ENCODE measurements at places on chromosomes 16 and 17.

DNA sequence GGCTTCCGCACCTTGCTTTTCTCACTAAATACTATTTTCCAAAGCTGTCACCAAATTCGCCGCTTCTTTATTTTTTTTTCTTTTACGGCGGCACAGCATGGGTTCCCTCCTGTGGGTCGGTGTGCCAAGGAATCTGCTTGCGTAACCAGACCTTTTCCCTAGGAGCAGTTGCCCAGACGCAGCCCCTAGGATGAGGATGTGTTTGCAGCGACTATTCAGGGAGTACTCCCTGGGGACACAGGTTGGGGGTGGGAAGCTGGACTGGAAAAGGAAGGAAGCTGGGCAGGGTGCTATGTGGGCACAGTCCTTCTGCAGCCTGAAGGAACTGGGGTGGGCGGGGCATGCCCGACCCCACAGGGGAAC lies 49.0 kb upstream of the ZCCHC14 start:
- DNase-seq = no peak

GRCh38 chr17:61063528-61063927 lies 336.1 kb upstream of the TBX2 start:
- no peak for DNase-seq

GRCh38 chr17:29084541-29085146 lies 41.7 kb downstream of the PIPOX start:
- DNase-seq = no peak

- DNase-seq = no peak
These were observed 62.5 kb downstream of the WDR59 start for GRCh38 chr16:74922150-74923138.

DNA sequence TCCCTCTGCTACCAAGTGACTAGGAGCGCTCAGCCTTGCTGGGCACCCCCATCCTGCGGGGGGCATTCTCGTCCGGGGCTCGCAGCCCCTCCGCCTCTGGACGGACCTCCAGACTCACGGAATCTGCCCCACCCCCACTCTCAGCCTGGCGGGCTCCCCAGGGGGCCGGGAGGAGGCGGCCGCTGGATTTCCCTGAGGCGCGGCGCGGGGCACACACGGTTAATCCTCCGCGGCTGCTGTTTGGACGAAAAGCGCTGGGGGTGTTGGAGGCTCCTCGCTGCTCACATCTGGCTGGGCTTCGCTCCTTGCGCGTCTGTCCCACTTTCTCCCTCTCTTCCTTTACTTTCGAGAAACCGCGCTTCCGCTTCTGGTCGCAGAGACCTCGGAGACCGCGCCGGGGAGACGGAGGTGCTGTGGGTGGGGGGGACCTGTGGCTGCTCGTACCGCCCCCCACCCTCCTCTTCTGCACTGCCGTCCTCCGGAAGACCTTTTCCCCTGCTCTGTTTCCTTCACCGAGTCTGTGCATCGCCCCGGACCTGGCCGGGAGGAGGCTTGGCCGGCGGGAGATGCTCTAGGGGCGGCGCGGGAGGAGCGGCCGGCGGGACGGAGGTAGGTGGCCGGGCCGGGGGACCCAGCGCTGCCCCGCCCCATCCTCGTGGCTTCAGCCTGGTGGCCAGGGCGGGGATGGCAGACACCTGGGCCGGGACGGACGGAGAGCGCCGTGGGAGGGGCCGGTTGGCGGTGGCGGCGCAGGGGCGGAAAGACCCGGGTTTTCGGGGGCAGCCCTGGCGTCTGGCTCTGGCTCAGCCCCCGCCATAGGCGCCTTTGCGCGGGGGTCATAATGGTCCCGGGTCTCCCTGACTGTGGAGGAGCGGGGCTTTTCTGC lies at the start of gene C1QTNF1:
Gene C1QTNF1 (plus strand): TSS at position 284 of the 886 bp plus-strand sequence. CDS start 19,800 bp downstream, outside the sequence.
- DNase-seq = no peak

GRCh38 chr17:72760368-72760767 lies 332.1 kb downstream of the SLC39A11 start:
- DNase-seq = no peak

DNA sequence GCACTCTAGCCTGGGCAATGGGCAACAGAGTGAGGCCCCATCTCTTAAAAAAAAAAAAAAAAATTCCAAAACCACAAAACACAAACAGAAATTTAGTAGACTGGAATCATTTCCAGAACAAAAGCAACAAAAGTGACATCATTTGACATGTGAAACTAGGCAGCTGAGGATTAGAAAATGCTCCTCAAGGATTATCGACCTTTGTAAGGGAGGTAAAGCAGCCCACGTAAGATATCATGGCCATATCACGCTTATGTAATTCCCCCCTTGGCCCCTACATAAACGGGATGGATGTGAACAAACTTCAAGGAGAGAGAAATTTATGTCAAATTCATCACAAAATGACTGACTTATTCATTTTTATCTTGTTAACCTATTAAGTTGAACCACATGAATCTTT lies 83.3 kb downstream of the WDR59 start:
- no peak for DNase-seq

- no peak for DNase-seq
These were observed 9.2 kb upstream of the SERPINF1 start for GRCh38 chr17:1752425-1753262.

GRCh38 chr17:71496552-71496951 lies 624.3 kb upstream of the SOX9 start:
- no peak for DNase-seq

DNA sequence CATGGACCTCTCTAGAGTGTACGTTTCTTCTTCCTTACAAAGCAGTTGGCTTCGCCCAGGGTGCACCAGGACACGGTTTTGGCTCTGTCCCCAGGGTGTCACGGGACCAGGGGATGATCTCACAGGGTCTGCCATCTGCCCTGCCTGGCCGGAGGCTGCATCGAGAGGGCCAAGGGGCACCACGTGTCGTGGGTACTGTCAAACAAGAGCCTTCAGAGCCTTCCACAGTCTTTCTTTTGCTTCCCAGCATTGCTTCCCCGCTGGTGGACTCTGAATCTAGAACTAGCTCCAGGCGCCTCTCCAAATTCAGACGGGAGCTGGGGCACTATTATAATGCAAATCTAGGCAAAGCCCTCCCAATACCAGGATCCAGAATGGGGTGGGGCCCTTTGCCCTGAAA lies 47.9 kb downstream of the MAPT start:
- no peak for DNase-seq

DNA sequence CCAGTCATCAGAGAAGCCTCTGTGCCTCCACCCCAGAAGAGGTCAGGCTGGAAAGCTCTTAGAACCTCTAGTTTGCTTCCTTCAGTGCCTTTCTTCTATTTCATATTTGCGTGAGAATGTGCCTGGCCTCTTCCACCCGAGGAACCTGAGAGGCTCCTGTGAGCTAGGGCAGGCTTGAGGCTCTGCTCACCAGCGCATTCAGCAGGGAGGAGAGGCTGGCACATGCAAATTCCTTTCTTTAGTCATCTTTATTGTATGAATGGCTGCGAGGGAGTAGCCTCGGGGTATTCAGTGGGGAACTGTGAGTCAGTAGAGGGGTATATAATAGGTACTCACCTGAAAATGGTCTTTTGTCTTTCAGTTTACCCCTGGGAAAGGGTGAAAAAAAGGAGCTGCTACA lies 268.3 kb downstream of the ABCC12 start:
- DNase-seq = no peak

- no peak for DNase-seq
These were observed 399.9 kb upstream of the CDH11 start for GRCh38 chr16:65521633-65522328.

DNA sequence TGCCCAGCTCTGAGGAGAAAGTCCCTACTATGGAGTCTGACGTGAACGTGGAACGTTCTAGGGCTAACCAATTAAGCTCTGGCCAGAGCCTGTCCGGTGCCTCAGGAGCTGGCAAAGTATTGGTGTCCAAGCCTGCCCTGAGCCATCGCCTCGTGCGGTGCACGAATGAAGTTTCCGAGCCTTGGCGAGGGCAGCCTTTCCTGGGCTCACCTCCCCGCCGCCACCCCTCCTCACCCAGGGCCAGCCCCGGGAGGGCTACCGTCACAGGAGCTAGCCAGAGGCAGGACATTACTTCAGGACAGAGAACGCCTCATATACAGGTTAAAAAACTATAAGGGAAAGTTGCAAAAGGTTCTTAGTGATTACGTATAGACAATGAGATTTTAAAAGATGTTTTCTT lies 23.6 kb upstream of the TRAP1 start:
- no peak for DNase-seq

GRCh38 chr17:79952265-79952877 lies 83.3 kb downstream of the TBC1D16 start:
- no peak for DNase-seq

DNA sequence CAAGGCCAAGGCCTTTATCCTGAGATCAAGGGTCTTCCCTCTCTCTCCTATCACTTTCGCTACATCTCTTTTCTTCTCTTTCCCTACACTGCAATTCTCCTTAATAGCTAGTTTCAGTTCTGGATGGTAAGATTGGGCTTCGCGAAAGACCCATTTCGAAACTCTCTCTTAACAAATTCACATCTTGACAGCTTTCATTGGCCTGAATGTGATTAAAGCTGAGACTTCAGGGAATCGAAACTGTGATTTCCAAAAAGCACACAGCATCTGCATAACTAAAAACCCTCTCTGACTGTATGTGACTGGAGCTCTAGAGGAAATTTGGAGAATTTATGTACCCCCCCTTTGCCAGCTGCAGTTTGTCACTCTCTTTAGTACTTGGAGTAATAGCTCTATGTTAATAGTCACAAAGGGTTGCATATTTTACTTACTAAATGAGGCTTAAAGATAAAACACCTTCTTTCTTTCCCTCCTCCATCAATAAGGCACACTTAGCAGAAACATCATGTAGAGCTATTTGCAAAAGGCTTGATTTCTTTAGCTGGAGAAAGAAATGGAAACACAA lies 105.3 kb upstream of the FAM20A start:
- DNase-seq = no peak

- no peak for DNase-seq
These were observed 36.7 kb downstream of the SEC14L5 start for GRCh38 chr16:4994719-4995434.
